ENCODE measurements at places on chromosomes 6 and 20. TPM values are rescaled to one million over a fixed set of nuclear protein-coding genes. Genes with fewer than 3 reads are reported as not detected.

DNA sequence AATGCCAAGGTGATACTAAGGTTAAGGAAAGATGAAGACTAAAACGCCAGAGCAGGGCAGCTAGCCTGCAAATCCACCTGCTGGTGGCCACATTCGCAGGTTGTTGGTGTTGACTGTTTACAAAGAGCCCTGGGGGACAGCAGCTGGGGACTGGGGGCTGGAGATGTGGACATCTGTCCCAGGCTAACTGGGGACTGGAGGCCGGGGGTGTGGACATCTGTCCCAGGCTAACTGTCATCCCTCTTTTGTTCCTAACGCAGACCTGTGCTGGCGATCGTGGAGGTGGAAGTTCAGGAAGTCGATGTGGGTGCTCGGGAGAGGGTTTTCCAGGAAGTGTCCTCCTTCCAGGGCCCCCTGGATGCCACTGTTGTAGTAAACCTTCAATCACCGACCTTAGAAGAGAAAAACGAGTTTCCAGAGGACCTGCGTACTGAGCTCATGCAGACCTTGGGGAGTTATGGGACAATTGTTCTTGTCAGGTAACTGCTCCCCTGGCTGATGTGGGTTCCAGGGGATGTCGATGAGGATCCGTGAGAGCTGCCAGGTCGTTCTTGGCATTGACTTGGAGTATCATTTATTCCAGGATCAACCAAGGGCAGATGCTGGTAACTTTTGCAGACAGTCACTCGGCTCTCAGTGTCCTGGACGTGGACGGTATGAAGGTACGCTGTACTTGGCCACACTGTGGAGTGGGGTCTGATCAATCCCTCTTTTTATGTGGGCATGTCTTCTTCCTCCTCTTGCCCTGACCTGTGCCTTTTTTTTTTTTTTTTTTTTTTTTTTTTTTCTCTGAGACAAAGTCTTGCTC lies 87.0 kb downstream of the SERAC1 start:
- no peak for DNase-seq

Gene EYS
- under 0.01 TPM for total RNA-seq

DNA sequence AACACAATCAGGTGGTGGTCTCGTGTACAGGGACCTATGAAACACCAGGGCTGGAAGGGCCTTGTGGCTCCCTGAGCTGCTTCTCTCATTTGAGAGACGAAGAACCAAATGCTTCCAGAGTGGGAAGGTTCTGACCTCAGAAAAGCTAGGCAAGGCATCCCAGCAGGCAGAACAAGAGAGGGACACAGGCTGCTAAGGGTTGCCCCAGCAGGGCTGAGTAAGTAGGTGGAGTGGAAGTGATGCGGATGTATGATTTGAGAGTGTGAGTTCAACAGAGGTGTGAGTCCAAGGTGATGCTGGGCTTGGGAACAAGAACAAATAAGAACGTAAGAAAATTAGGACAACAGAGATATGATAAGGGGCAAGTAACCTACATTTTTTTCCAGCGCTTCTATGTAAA lies 147.8 kb downstream of the BACH2 start:
- DNase-seq: no peak

GRCh38 chr6:51398793-51399192 lies 580.1 kb downstream of the TFAP2B start:
- no peak for DNase-seq

GRCh38 chr6:129513471-129513870 lies 196.5 kb downstream of the ARHGAP18 start:
- DNase-seq: peak; percentile 72

Gene C6orf163
- 1.7 TPM for total RNA-seq

Gene C20orf202
- total RNA-seq: not detected

GRCh38 chr6:24504649-24505586 lies 10.1 kb downstream of the ALDH5A1 start:
- DNase-seq: no peak

Gene KCNQ2
- total RNA-seq: not detected

DNA sequence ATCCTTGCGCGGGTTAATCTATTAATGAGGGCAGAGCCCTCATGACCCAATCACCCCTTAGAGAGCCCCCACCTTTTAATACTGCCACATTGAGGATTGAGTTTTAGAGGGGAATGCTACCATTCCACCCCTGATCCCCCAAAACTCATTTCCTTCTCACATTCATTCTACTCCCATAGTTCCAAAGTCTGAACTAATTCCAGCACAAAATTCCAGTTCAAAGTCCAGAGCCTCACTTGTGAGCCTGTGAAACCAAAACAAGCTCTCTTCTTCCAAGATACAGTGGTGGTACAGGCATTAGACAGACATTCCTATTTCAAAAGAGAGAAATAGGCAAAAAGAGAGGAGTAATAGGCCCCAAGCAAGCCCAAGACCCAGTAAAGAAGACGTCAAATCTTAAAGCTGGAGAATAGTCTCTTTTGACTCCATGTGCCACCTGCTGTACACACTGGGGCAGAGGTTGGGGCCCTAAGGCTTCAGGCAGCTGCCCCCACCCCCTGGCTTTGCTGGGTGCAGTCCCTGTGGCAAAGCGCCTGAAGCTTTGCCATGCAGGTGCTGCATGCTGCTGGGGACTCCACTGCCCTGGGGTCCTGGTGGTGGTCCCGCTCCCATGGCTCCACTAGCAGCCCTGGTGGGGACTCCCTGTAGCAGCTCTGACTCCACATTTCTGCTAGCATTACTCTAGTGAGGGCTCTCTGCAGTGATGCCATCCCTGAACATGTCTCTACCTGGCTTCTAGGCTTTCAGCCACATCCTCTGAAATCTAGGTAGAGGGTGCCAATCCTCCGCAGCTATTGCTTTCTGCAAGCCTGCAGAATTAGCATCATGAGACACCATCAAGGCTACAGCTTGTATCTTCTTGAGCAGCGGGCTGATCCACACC lies 41.3 kb downstream of the RSPH3 start:
- no peak for DNase-seq

DNA sequence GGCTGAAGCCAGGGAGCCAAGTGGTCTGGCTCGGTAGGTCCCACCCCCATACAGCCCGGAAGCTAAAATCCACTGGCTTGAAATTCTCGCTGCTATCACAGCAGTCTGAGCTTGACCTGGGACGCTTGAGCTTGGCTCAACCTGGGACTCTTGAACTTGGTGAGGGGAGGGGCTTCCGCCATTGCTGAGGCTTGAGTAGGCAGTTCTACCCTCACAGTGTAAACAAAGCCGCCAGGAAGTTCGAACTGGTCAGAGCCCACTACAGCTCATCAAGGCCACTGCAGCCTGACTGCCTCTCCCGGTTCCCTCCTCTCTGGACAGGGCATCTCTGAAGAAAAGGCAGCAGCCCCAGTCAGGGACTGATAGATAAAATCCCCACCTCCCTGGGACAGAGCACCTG lies 1337.7 kb downstream of the HACE1 start:
- no peak for DNase-seq

DNA sequence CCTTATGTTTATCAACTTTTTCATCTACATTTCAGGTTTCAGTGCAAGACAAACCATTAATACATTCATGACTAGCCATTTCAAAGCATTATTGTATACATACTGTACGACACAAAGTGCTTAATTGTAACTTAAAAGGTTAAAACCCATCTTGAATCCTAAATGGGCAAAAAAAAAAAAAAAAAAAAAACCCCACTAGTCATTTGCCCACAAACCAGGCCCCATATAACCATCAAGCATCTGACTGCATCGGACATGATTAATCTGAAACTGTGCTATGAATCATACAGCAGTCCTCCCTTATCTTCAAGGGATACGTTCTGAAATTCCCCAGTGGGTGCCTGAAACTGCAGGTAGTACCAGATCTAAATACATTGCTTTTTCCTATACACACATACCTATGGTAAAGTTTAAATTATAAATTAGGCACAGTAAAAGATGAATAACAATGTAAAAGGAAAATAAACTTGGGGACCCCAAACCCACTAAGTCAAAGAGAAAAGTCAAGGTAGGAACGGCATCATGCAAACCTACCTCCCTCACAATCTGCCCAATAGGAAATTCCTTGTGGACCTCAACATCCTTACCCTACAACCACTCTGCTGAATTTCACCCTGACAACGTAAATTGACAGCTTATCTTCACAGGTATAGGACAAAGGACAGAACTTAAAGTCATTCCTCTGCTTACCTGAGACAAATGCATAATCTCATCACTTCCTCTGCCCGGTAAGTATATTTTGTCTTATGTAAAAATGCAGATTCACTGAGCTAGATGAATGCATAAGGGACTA lies 14.3 kb downstream of the B4GALT5 start:
- peak; percentile 67 for DNase-seq

Gene WFDC5
- total RNA-seq: not detected

DNA sequence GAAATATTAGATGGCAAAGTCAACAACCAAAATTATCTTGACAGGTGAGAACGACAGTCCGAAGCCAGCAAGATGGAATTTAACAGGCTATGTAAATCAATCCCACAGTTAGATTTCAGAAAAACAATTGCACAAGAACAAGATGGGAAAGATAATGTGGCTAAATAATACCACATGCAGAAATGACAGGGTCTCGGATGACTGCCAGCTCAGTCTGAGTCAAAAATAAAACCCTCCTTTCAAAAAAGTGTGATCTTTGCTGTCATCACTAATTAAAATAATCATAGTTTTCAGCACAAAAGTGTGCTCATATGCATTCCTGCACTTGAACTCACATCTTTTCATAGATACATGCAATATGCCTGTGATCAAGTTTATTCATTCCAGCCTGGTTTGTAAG lies 25.9 kb downstream of the FOXQ1 start:
- DNase-seq: no peak

Gene GRIK2
- 15.8 TPM for total RNA-seq

Gene GMPR
- 6.7 TPM for total RNA-seq

DNA sequence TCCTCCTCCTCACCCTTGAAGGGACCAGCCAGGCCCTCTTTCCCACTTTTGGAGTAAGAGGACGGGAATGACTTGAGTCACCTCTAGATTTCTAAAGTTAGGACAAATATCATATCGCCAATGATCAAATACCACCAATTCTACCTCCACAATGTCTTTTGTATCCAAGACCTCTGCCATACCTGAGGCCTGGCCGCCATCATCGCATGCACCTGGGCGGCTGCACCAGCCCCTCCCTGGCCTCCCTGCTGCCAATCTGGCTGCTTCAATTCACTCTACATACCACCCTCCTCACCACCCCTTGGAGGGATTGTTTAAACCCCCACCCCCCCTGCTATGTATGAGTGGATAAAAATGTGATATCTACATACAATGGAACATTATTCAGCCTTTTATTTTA lies 75.0 kb upstream of the RALY start:
- no peak for DNase-seq

DNA sequence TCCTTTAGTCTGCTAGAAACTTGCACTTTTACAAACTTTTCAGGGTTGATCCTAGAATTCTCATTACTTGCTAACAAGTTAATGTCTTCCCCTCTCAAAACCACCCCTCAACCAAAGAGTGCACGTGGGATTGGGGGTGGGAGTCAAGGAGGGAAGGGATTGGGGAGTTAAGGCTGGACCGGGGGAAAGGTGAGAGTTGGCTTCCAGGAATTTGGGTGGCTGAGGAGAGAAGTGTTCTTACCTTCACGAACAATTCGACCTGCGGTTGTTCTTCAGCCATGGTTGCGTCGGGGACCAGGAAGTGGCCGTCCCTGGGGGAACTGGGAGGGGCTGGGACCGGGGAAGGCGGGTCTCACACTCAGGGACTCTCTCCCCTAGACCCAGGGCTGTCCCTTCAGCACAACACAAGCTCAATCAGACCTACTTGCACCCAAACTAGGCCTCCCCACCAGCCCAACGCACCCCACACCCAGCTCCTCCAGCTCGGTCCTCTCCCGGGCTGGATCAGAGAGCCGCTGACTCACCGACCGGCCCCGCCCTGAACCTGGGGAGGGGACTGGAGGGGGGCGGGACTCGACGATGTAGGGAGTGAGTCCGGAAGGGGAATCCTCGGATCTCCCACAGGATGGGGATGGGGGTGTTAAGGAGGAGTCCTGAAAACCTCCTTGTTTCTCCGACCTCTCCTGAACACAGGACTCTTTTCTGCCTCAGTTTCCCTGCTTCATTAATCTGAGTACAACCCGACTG lies at the start of gene CLIC1:
Gene CLIC1 (minus strand): TSS at position 510 of the 747 bp plus-strand sequence. CDS start 230 bp downstream, at position 280.
- peak; percentile 75 for DNase-seq

- peak; percentile 56 for DNase-seq
Observed at GRCh38 chr6:55617272-55617671, 38.3 kb upstream of the HMGCLL1 start.

- DNase-seq: peak; percentile 6
Observed at GRCh38 chr6:25717866-25718740, 36.4 kb upstream of the SLC17A4 start.

DNA sequence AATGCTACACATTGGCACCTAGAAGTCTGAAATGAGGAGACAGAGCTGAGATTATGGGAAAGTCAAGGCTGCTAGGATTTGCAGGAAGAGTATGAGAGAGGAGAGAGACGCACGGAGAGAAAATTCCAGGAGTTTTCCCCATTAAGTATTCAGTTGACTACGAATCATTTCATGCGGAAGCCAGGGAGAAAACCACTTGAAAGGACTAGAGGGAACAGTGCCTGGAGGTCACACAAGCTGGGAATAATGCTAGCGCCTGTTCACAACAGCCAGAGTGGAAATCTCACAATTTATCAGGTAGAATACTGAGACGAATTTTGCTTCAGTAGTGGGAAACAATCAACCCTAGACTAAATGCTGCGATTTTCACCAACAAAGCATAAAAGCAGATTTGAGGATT lies 118.6 kb downstream of the MOXD1 start:
- DNase-seq: no peak

DNA sequence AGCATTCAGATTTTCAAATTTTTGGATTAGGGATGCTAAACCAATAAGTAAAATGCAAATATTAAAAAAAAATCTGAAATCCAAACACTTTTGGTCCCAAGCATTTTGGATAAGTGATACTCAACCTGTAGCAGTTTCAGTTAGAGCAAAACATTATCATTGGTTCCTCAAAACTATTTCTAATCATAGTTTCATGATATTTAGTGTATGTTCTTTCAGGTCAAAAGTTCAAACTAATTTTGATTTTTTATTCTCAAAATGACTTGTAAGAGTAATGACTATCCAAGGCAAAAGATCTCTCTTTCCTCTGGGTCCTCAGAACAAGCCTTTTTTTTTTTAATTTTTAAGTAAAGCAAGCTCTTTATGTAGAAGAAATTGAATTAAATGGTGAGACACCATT lies 64.0 kb upstream of the TFB1M start:
- no peak for DNase-seq

Gene ZMYND8
- 24.0 TPM for total RNA-seq

Gene SLC17A2
- not detected for total RNA-seq

DNA sequence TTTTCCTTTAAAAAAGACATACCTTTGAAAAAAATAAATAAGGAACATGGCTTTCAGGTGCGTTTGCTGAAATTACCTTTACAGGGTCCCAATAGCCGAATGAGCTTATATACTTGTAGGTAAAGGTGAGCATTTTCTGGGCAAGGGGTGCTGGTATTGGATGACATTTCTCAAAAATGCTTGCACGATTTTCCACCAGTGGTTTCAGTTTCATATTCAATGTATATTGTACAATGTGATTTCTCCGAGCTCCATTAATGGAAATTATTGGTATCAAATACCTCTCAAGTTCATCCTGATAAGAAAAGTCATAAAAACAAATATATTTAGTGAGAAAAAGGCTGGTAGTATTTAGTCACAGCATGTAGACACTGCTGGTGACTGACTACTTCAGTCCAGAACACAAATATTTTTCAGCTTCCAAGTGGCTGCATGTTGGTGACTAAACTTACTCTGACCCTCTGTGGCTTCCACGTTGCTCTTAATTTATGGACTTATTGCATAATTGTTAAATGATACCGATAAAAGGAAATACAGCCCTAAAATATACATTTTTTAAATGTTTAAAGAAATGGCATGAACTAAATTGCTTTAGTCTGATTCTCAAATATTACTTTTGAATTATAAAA lies 32.9 kb upstream of the ZBTB24 start:
- no peak for DNase-seq

Gene TAAR8
- total RNA-seq: not detected
